Stimulated activated CD4-positive, alpha-beta T cell treated with anti-CD3 and anti-CD28 coated beads, Interleukin-4, amount 100 ng/mL, for 4 hours (primary cell): ENCODE measurements at places on chromosomes 2 and 18.

DNA sequence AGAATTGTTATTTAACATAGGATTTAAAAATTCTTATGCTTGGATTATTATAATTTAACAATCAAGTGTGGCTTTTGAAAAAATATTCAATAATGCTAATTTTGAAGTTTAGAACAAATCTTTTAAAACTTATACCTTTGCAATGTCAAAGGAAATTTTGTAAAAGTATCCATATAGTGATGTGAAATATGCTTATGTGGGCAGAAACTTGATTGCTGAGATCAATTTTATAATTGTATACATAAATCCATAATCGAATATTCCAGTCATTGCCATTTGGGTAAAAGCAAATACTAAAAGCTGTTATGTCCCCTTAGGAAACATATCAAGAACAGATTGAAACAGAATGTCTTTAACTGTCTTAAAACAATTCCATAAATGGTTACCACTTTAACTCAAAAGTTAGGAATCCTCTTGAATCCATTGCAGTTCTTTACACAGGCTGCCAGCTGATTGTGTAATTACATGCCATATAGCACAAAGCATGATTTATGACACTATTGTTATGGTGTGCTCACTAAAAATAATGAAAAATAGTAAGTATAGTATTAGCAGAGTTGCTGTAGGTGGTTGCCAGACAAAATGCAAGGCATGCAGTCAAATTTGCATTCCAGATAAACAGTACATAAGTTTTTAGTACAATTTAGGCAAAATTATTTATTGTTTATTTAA, 24.2 kb downstream of the PLCL1 start:
- no peak for DNase-seq

DNA sequence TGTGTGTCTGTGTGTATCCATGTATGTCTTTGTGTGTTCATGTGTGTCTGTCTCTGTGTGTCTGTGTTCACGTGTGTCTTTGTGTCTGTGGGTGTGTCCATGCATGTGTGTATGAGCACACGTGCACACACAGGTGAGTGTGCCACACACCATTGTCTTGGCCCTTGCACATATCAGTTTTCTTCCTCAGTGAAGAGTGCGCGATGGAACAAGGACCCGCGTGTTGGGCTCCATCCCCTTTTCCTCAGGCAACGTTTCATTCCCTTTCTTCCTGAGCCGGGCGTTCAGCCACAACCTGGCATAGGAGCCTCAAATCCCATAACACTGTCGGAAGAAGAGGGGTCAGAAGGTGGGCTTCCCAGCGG, 74.3 kb downstream of the PTGR3 start:
- no peak for DNase-seq

DNA sequence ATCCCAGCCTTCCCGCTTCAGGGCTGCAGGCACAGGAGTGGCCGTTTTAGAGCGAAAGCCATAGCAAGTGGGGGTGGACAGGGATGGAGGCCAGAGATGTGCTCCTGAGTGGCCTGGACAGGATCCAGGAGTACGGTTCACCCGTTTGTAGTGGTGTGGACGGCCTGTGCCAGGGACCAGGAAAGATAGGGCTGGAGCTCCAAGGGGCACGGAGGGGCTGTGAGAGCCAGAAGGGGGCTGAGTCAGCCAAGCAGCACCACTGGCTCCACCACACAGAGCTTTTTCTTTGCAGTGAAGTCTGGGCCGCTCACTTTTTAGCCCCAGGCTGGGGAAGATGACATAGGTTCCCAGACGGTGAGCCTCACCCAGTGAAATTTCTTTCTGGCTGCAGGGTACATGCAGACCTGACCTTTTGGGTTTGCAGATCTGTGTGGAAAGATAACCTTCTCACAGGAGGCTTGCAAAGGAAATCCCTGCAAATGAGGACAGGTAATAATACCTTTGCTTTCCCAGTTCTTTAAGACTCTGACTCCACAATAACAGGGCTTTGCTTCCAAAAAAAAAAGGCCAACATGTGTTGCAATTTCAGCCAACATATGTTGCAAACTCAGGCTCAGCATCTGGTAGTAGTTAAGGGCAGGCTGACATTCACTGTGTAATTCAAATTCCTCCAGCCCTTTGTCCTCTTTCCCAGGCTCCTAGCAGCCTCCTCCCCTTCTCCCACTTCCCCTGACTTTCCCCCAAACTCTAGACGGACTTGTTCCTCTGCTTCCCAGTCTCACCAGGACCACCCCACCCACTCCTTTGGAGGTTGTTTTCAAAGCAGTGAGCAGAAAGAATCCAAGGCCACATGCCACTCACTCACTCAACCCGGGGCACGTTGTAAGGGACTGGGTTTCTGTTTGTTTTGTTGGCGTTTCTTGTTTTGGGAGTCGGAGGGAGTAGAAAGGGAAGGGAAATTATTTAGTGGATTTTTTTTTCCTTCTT, 20.3 kb upstream of the LAPTM4A start:
- no peak for DNase-seq

GRCh38 chr2:8090748-8091700, 590.8 kb upstream of the ID2 start:
- DNase-seq: no peak

- no peak for DNase-seq
Measured at GRCh38 chr2:97355887-97356286, 233.8 kb downstream of the ANKRD36B start.

DNA sequence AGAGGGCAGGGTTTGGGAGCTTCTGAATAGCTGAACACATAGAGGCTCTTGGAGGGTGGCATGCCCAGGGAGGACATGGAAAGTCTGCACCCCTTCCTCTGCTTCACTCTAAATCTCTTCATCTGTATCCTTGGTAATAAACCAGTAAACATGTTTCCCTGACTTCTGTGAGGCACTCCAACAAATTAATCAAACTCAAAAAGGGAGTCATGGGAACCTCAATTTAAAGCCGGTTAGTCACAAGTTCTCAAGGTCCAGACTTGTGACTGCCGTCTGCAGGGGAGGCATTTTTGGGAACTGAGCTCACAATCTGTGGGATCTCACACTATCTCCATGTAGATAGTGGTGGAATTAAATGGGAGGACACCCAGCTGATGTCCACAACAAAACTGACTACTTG, 33.1 kb upstream of the STON1 start:
- no peak for DNase-seq

- no peak for DNase-seq
Measured at GRCh38 chr2:232637866-232638583, 4.6 kb downstream of the EFHD1 start.

GRCh38 chr2:199273042-199273511, 184.7 kb downstream of the SATB2 start:
- no peak for DNase-seq

DNA sequence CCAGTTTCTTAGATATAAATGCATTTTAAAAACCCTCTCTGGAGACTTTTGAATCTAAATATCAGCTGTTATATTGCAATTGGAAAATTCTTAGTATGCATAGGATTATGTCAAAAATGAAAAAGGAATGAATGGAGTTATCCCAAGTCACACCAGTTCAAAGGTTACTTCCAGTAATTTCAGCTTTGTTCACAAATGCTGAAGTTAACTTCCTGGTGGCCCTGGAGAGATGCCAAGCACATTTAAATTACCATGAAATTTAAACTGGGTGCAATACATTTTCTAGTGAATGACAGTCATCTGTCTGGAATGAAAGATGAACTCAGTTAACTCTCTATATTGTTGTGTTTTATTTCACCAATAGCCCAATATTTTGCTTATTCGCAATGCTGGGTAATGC, 753.9 kb downstream of the SUCLG1 start:
- no peak for DNase-seq

- no peak for DNase-seq
Measured at GRCh38 chr2:172806996-172807395, 71.4 kb downstream of the RAPGEF4 start.

GRCh38 chr18:65934874-65935273, 184.1 kb downstream of the CDH7 start:
- no peak for DNase-seq

DNA sequence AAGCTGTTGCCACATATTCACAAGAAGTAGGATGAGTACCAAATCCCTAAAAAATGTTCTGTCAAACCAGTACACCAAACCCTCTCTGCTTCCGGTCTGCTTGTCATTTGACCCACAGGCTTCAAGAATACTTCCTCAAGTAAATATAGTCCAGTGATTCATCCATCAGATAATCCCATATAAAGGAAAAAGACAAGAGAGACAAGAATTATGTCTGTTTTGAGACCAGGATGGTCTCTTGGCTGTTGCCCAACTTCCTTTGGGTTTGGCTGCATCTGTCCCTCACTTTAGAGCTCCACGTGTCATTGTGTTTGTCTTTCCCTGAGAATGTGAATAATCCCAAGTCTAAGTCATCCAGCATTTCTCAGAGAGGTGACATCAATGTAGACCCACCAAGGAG, 91.5 kb upstream of the NRP2 start:
- no peak for DNase-seq
